ENCODE measurements at places on chromosomes 7 and 10.

DNA sequence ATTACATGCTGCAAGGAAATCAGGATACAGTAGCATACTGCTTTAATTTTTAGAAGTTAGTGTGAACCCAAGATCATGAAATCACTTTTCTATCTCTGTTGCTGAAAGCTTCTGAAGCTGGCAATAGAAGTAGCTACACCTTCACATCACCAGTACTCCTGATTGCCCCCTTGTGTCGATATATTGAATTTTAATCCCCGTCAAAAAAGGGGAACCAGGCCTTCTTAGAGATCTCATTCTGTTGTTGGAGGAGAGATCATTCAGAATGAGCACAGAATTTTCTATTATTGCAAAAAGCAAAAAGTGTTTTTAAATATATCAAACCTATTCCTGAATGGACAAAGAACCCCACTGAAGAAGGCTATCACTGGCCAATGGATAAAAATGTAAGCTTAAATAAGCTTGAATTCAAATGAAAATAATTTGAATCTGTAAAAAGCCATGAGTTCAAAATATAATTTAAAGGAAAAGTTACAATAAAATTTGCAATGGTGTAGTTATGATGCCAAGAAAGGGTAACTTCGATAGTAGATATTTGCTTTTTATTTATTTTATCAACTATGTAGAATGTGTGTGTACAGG is 39.7 kb upstream of the TEX47 start:
- DNase-seq = no peak

GRCh38 chr10:22704942-22705341 is 9.4 kb downstream of the PIP4K2A start:
- no peak for DNase-seq

DNA sequence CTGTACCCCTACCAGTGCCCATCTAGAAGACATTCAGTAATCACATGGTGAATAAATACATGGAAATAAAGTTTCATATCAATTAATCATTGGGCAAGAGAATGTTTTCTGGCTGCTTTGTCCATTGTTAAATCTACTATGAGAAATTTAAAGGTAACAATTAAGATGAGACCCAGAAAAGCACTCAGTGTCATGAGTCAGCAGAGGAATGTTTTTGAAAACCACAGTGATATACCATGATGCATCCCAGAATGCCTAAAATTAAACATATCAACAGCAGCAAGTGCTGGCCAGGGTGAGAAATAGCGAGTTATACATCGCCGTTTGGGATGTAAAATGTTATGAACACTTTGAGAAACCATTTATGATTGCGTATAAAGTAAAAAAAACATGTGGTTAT is 825.3 kb upstream of the C7orf33 start:
- no peak for DNase-seq

DNA sequence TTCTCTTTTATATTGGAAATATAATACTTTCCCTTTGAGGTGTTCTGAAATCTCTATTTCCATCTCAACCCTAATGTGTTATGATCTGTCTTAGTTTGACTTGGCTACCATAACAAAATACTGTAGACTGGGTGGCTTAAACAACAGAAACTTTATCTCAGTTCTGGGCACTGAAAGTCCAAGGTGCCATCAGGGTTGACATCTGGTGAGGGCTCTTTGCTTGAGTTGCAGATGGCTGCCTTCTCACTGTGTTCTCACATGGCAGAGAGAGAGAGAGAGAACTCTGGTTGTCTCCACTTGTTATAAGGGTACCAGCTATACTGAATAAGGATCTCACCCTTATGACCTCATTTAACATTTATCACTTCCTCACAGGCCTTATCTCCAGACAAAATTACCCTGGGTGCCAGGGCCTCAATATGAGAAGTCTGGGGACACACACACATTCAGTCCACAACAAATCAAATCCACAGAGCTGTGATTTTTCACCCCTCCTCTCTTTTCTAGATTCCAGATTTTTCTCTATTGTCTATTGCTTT is 104.5 kb downstream of the SRI start:
- DNase-seq = no peak

DNA sequence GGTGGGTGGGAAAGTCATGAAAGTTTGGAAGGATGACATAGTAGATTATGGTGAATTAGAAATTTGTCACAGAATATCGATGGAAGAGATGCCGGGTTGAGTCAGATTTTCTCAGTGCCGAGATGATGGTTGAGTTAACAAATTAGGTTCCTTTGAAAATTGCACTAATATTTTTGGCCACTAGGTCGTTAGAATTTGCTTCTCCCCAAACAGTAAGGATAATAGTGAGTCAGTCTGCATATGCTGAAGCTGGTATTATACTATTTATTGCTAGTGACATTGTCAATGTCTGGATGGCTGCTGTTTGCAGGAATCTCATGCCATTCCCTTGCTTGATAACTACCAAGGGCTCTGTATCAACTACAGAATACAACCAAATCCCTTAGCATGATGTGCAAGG is 37.7 kb upstream of the MINDY3 start:
- DNase-seq = no peak

DNA sequence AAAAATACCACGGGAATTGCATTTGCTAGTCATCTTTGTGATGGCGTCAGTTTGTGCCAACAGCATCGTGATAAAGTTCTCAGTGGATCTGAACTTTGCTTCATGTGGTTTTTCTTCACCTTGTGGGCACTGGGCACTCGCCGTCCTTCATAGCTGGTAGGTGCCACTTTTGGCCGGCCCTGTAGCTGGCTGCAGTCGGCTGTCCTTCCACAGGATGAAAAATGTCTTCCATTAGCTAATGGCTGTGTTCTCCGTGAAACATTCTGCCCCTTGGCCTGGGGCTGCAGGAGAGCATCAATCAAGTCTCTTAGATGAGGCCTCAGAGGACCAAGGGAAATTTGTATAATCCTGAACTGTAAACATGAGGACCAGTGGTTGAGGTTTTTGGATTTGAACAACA is 145.3 kb downstream of the DYNC1I1 start:
- no peak for DNase-seq

GRCh38 chr7:69411466-69411865 is 186.8 kb upstream of the AUTS2 start:
- DNase-seq = no peak

Measured in NCI-H2107 (cell line).